ENCODE measurements at places on chromosomes 4 and X.

DNA sequence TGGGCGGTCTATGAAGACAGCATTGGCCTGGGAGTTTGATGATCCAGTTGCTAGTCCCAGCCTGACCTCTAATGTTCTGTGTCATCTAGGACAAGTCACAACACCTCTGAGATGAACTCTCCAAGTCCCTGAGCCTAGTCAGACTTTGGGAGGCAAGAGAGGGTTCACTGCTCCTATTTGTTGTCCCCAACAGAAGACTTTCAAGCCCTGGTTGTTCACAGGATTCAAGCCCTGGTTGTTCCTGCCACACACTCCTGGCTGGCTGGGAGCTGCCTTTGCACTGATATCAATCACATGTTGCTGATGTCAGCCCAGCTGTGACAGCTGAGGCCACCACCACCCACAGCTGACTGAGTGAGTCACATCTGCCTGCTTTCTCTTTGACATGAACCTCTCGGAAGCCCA lies 253.2 kb upstream of the RASGEF1B start:
- no peak for DNase-seq

DNA sequence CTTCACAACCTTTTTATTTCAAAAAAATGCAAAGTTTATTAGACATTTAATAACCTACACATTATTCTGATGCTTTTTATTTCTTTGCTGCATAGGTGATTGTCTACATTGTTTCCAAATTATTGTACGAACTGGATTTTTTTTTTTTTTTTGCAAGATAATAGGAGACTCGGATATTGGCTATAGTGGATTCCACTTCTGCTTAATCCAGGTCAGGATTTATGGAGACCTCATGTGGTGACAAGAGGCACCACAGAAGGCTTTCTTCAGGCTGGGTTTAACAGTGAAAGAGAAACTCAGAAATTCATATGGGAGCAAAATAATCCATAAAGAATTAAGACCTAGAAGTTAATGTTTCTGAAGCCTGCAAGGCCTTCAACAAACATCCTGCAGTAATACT lies 2.4 kb upstream of the SLIT2 start:
- DNase-seq = no peak

DNA sequence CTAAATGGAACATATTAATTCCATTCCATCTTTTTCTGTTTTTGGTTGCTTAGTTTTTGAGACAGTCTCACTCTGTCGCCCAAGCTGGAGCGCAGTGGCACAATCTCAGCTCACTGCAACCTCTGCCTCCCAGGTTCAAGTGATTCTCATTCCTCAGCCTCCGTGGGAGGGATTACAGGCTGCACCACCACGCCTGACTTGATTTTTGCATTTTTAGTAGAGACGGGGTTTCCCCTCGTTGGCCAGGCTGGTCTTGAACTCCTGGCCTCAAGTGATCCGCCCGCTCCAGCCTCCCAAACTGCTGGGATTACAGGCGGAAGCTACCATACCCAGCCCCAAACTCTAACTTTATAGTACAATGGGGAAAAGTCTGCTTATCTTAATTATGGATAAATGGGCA lies 11.2 kb downstream of the HNRNPD start:
- no peak for DNase-seq

DNA sequence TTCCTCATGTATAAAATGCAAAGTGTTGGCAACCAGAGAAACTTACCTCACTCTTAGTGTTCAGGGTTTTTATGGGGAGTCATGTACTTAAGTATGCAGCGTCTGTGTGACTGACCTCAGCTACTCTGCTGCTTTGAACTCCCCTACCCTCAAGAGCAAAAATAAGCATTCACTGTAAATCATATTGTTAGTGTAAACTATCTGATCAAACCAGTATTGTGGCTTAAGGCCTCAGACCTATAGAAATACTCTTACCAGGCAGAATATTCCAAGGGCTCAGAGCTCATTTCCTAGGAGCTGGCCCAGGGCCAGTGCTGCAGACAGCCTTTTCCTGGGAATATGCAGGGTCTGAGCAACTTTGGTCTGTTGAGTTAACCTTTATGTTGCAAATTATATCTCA lies 453.1 kb downstream of the CCSER1 start:
- DNase-seq = no peak

GRCh38 chr4:143246977-143247376 lies 62.3 kb downstream of the USP38 start:
- DNase-seq = no peak

- no peak for DNase-seq
These were observed 294.1 kb downstream of the STIM2 start for GRCh38 chr4:27154706-27155105.

- DNase-seq = no peak
These were observed 35.9 kb upstream of the GRPEL1 start for GRCh38 chr4:7103607-7104365.

GRCh38 chr4:100708776-100709175 lies 191.0 kb upstream of the EMCN start:
- no peak for DNase-seq

GRCh38 chr4:53055716-53056403 lies 193.7 kb downstream of the RASL11B start:
- DNase-seq = no peak

DNA sequence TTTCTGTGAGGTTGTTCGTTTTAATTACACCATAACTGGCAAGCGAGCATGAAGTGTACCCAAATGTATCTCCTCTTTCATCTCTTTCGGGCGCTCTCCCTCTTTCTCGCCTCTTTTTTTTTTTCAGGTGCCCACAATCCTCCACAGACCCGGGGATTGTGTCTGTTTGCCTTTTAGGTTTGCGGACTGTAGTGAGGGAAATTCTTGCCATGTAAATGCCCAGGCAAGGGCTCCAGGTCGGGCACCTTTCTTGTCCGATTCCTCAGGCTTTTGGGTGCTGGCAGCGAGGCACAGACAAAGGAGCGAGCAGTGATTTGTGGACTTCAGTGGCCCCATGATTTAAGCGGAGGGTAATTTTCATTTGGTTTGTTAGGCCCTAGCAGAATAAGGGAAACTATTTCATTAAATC lies 1.1 kb upstream of the PHOX2B start:
- no peak for DNase-seq

- DNase-seq = no peak
These were observed 857 bp downstream of the SCML1 start for GRCh38 chrX:17737986-17738713.

DNA sequence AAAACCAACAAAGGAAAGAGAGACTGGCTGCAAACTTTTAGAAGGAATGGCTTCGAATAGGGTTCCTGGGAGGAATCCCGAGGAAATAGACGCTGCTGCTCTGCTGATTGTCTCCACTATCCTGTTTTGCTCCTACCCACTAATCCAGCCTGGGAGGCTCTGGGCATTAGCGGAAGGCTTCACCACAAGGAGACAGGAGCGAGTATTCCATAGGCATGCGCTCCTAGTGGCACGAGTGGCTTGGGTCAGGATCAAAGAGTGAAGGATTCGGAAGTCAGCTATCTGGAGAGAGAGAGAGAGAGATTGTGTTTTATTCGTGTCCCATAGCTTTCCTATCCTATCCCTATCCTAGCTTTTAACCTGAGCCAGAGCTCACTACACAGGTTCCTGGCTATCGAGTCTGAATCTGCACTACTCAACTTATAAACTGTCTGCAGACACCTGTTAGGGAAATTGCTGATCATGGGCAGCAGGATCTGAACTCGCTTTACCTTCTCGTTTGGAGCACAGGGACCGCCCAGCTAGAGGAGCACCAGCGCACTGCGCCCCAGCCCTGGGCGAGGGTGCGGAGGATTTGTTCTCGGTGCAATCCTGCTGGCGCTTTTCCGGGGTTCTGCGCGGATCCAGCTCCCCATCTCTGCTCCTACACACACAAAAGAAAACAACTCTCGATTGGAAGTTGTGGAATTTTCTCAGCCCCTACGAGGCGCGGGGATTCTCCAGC lies 740 bp upstream of the NPY2R start:
- DNase-seq = no peak

DNA sequence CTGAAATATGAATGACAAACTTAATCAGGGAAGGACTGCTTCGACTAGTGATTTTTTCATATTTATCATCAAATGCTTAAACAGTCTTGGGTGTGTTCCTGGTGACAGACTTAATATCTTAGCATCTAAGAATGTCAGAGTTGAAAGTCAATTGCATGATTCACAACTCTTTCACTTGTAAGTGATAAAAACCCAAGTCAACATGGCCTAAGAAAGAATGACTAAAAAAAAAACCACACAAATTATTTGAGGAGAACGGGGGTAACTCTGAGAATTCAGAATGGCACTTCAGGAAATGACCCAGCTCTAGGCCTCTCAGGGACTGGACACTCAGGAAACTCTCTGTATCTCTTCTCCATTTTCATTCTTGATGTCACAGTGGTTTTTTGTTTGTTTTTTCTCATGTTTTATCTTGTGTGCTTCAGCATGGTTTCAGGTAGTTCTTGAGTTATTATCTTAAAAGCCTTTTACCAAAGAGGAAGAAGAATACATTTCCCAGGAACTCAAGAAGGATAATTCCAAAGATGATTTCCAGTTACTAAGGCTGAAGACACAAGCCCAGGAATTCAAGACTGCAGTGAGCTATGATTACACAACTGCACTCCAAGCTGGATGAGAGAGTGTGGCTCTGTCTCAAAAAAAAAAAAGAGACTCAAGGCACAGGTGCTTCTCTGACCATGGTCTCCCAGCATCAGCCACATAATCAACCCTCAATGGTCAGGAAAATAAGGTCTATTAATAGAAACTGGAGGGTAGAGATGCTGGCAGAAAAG lies 1697.8 kb upstream of the IGFBP7 start:
- DNase-seq = no peak

GRCh38 chr4:56619160-56619559 lies 61.9 kb downstream of the HOPX start:
- no peak for DNase-seq

- no peak for DNase-seq
These were observed 3.9 kb upstream of the FAM9C start for GRCh38 chrX:13048280-13048679.

GRCh38 chrX:7132335-7133049 lies 15.0 kb upstream of the STS start:
- peak; percentile 45 for DNase-seq

DNA sequence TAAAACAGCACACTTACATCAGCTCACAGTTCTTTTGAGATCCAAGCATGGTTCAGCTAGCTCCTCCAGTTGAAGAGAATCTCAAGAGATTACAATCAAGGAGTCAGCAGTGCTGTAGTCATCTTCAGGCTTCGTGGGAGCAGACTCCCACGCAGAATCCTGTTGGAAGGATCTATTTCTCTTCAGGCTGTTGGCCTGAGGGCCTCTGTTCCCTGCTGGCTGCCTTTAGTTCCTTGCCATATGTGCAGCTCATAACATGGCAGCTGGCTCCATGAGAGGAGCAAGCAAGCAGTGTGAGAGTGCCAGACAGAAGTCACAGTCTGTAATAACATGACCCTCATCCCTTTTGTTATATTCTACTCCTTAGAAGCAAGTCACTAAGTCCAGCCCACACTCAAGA lies 168.6 kb downstream of the COX18 start:
- DNase-seq = no peak

DNA sequence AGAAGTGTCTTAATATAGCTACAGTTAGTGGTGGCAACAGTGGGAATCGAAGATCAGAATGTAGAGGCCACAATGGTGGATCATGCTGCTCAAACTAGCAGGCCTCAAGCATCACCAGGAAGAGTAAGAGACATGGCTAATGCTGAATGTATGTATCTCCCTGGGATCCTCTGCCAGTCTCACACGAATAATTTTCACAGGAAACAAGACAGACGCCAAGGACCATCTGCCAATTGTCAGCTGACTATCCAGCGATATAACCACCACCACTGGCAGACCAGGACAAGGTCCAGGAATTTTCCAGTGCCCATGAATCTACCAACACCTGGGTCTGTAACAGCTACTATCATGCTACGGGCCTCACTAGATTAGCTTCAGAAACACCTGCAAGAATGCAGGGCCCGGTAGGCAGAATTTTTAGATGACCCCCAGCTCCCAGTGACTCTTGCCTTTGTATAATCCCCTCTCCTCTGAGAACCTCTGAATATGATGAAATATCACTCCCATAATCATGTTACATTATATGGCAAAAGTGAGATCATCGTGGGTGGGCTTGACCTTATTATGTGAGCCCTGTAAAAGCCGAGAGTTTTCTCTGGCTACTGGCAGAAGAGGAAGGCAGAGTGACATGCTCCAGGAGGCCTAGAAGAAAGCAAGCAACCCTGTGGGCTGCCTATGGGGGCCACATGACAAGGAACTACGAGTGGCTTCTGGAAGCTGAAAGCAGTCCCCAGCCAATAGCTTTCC lies 429.8 kb downstream of the BCOR start:
- DNase-seq = no peak

GRCh38 chr4:129233691-129234090 lies 137.7 kb downstream of the C4orf33 start:
- DNase-seq = no peak

- no peak for DNase-seq
These were observed 26.7 kb upstream of the SORBS2 start for GRCh38 chr4:185838514-185839193.

DNA sequence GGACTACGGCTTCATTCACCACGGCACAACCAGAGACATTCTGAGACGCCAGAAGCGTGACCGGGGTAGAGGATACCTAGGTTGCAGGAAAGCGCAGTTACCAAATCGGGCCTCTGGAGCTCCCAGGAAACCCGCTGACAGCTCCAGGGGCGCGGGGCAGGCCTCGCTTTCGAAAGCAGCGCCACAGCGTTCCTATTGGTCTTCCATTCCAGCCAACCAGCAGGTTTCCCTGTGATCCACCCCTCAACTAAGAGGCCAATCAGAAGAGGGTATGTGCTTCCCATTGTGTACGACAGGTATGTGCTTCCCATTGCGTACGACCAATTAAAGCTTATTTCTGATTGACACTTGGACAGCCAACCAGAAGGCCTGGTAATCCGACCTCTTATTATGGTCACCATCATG lies 14.9 kb downstream of the SNX12 start:
- DNase-seq = no peak

DNA sequence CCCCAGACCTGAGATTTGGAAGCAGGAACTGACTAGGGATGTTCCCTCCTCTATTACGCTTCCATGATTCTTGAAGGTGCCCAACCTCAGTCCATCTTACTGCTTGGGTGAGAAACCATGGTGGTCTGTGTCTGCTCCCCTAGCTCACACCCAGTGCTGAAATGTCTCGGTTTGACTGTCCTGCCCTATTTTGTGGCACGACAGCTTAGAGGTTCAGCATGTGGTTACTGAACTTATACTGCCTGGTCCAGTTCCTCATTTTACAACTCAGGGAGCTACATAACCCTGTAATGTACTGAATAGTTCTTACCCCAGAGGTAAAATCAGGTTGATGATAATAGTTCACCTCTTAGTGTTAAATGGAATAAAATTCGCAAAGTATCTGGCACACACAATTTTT lies 203.1 kb downstream of the RBM46 start:
- DNase-seq = no peak

GRCh38 chr4:73817341-73817740 lies 19.1 kb upstream of the CXCL6 start:
- DNase-seq = no peak

- no peak for DNase-seq
These were observed 21.0 kb downstream of the ATXN3L start for GRCh38 chrX:13298836-13299235.

- DNase-seq = no peak
These were observed 36.9 kb upstream of the ADAD1 start for GRCh38 chr4:122341886-122342285.

All from RWPE2 (cell line).